ENCODE measurements at places on chromosomes 4 and X.

DNA sequence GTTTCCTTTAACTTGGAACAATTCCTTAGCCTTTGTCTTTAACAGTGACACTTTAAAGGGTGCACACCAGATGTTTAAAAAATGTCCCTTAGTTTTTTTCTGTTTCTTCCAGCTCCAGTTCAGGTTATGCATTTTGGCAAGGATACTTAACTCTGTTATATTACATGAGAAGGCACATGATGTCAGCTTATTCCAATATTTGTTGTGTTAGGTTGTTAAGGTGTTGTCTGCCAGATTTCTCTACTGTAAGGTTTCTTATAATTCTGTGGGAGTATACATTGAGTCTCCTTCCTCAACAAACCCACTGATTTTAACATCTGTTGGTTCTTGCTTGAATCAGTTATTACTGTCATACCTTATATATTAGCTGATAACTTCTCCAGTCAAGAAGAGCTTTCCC is 33.3 kb downstream of the REST start:
- no peak for DNase-seq

DNA sequence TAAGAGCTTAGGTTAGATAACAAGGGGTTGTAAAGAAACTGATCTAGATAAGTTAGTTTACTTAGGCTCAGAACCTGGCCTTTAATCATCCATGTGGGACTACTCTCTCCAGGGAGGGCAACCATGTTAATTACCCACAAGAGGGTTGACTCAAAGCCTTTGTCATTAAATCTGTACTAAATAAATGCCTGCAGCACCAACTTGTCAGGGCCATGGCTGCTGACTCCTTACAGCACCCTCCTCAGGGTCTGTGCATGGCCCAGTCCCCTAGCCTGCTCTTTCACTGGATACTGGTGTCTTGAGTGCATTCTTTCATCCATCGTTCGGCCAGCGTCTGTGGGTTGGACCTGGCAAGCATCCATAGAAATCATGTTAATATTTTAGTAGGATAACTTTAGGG is 34.7 kb downstream of the CASP3 start:
- DNase-seq = no peak

DNA sequence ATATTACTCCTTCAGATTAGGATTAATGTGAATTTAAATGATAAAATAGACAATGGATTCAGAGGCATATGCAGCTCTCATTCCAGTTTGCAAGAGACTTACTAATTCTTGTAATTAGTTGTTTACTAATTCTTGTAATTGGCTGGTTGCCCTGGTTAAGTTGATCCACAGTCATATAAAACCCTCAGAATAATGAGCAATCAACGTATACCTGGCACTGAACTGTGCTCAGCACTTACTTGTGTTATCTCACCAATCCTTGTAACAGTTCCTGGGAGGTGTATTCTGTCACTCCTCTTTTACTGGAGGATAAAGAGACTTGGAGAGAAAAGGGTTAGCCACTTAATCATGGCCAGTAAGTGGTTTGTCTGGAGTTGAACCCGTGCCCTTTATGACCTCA is 10.5 kb downstream of the HERC5 start:
- DNase-seq = no peak

- DNase-seq = no peak
Observed at GRCh38 chr4:15771216-15772058, 6.7 kb upstream of the CD38 start.

DNA sequence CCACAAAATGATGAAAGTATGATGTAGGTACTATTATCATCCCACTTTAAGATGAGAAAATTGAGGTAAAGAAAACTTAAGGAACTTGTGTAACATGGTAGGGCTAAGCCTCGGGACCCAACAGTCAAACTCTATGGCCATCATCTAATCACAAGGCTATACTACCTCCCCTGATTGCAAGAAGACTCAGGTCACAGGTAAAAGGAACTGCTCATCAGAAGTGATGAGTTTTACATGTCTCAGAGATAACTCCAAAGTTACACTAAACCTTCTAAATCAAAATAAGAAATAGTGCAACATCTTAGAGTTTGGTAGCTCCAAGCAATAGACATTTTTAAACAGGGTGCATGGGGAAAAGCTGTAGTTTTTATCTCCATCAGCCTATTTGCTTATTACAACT is 96.5 kb upstream of the MYOZ2 start:
- DNase-seq = no peak

DNA sequence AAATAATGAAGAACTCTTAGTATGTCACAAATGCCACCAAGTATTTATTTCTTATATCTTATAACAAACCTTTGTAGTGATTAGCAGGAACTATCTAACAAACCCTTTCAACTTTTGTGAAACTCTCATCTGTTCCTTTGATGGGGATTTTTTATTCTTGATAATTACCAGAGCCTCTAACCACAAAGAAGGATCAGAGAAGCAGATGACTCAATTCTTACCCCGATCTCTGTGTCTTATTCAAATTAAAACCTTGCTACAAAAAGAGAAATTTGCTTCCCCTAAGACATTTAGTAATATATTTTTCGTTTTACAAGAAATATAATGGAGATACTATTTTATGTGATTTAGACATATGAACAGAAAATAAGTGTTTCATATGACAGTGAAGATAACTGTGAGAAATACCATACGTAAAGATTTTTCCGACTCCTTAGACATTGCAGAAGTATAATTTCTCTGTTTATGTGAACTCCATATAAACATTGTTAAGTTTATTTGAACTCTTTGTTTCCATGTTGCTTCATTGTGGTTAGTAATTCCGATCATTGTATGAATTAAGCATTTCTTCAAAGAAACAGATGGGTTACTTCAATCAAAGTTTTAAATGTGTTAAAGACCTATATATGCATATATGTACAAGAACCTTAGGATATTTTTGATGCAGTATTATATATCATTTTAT is 205.4 kb downstream of the CFAP299 start:
- no peak for DNase-seq

DNA sequence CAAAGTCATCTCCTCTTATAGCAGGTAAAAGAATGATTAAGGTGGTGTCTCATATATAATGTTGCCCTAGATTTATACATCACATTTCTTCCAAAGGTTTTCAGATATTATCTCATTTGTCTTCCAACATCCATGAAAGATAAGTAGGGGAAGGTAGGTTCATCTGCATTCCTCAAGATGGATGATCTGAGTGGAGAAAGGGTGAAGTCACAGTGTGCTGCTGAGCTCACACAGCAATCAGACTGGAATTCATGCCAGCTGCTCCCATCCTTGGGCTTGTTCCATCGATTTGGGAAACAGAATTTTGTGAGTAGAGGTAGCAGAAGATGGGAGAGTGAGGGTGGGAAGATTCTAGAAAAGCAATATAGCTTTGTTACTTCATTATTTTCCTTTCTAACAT is 482.4 kb downstream of the INPP4B start:
- no peak for DNase-seq

- peak; percentile 56 for DNase-seq
Observed at GRCh38 chrX:71103110-71103983, 3.2 kb downstream of the CXorf65 start.

- no peak for DNase-seq
Observed at GRCh38 chrX:63664083-63664482, 120.9 kb downstream of the ARHGEF9 start.

DNA sequence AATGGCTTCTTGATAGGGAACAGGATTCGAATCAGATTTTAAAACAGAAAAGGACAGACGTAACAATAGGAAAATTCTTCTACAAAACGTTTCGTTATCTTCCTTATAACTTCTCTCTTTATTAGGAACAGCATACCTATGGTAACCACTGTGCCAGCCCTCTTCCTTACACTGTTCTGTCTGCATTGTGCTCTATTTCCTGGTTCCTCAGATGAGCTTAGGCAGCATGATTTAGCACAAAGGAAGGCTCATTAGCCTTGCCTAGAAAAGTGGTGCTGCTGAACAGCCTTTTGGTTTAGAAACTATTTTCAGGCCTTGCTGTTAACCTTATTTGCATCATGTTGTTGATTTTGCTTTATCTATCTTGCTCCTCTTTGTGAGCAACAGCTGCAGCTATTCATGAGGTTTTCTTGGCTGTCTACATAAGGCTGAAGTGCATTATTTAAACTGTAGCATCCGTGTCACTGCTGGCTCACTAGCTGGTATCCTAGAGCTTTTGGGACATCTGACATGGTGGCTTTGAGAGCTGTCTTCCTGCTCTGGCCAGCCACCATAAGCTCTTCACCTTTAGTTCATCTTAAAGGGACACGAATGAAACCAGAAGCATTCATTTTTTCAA is 69.9 kb upstream of the NRK start:
- no peak for DNase-seq

- DNase-seq = peak; percentile 28
Observed at GRCh38 chr4:15396157-15396800, 31.6 kb upstream of the C1QTNF7 start.

- DNase-seq = no peak
Observed at GRCh38 chr4:87961993-87962392, 13.5 kb upstream of the SPP1 start.

- no peak for DNase-seq
Observed at GRCh38 chr4:187451776-187452175, 543.8 kb upstream of the ZFP42 start.

DNA sequence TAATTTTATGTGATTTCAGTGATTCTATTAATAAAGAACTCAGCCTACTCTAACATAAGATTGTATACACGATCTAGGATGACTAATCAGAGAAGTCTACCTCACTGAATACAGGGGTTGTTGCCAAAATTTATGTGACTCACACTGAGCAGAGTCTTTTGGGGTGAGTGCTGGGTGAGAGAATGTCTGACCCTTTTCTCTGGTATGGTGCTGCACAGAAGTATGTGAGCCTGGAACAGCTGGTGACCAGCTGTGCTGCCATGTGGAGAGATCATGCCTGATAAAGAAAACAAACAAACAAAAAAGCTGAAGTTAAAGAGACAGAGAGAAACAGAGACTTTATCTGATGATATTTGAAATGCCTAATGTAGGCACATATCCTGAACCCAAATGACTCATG is 618.1 kb upstream of the GRIA3 start:
- DNase-seq = no peak

GRCh38 chrX:24954732-24955131 is 61.0 kb downstream of the ARX start:
- DNase-seq = no peak

- DNase-seq = no peak
Observed at GRCh38 chr4:101593666-101594065, 196.9 kb upstream of the BANK1 start.

- DNase-seq = no peak
Observed at GRCh38 chr4:150588316-150588715, 6.4 kb downstream of the MAB21L2 start.

DNA sequence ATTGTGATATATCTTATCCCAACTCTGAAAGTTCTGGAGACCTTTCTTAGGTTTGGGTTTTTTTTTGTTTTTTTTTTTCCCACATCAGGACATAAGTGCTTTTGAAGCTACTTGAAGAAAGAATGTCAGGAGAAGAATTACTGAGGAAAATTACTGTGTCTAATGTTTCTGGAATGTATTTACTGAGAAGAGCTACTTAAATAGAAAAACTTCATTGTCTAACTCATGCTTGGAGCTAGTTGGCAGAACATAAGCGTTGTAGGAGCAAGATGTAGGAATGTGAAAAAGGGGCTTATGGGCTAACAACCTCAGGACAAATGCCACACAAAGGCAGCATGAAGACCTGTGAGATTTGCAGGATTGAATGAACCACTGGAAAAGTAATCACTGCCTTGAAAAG is 166.6 kb upstream of the GLRA2 start:
- no peak for DNase-seq

DNA sequence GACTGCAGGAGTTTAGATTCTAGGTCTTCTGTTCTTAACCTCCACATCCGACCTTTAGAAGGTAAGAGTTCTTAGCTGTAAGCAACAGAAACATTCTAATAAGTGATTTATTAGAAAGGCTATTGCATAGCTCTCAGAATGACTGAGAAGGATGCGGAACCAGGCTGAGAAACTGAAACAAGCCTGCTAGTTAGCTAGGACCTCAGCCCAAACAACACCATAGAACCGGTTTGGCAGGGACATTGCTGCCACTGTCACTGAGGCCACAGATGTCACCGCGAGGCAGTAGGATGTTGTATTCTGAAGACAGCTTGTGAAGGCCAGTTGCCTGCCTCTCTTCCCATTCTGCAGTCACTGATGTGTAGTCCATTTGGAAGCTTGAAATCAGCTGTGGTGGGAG is 160.0 kb upstream of the ARX start:
- DNase-seq = no peak

DNA sequence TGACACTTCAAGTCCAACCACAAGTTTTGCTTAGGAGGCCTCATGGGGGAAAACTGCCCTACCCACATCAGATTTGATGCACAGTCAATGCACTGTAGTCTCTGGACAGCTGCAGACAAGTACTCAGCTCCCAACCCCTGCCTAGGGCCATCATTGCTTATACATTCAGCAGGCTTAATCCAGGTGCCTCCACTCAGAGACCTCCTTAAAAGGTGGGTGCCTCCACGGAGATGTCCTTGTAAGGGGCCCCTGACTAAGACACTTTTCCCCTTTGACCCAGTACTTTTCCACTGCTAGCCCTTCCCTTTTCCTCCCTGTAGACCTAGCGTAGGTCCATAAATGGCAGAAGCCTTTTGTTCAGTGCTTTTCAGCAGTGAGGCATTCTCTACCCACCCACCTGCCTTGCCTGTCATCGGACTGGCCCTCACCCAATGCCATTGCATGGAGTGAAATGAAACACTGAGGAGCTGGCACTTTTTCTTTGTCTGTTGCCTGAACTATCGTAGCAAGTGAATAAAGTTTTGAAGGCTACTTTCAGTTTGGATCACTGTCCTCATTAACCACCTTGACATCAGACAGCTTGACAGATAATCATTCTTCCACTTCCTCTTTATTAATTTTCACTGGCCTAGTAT is 23.8 kb upstream of the PLK4 start:
- DNase-seq = no peak

- no peak for DNase-seq
Observed at GRCh38 chr4:3708103-3708510, 58.1 kb upstream of the ADRA2C start.

- DNase-seq = no peak
Observed at GRCh38 chr4:80475798-80476197, 140.3 kb downstream of the CFAP299 start.

Measured in CD4-positive, alpha-beta T cell (primary cell).